ENCODE measurements at places on chromosomes 2 and 18. TPM values are rescaled to one million over a fixed set of nuclear protein-coding genes. Genes with fewer than 3 reads are reported as not detected.

DNA sequence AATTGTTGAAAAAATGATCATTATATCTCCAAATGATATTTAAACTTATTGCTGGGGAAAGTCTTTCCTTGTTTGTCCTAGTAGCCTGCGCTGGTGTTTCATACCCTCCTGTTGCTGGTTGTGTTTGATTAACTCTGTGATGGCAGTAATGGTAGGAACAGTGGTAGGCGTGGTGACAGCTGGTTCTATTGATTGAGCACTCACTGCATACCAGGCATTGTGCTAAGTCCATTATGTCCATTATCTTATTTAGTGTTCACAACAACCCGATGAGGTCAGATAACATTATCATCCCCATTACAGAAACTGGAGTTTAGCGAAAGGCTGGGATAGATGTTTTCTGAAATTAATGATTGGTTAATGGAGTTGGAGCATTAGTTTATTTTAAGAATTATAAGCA lies 77.8 kb upstream of the STON1 start:
- H3K4me1 ChIP-seq: peaks cover 2% of the 10 kb centered on the region
- no peak overlapping the region for H3K4me3 ChIP-seq
- no peak overlapping the region for H3K27ac ChIP-seq
- H3K27me3 ChIP-seq: no peaks in the 10 kb centered on the region
- peaks cover 26% of the 10 kb centered on the region for H3K36me3 ChIP-seq
- DNase-seq: no peak

DNA sequence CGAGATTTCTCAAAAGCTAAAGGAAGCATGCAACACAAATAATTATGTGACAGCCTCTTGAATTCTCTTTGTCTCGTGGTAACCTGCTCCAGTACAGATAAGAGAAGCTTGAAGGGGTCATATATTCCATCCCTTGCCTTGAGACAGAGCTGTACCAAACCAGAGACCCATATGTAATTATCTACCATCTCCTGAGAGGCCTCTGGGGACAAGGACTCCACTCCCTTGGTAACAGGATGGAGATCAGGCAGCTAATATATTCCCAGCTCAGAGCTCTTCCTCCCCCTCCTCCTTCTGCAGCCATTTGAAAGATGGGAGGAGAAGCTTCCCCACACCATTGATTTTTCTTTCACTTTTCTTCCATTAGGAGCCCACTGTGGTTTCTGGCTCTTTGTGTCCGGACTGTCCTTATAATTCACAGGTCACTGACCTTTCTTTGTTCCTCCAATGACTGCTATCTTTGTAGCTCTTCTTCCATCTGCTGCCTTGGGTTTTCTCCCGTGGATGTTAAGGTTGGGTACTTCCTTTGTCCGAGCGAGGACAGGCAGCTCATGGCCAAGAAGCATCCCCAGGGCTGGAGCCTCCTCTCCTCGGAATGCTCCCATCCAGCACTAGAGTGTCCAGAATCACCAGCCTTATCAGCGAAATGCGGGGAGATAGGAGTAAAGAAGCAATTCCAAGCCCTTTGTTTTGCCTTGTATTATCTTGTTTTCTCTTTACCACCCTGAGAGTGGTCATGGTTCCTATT lies 72.6 kb upstream of the STPG4 start:
- no peaks in the 10 kb centered on the region for H3K36me3 ChIP-seq
- H3K27ac ChIP-seq: no peak overlapping the region
- no peaks in the 10 kb centered on the region for H3K27me3 ChIP-seq

- H3K27me3 ChIP-seq: peaks cover 2% of the 10 kb centered on the region
- H3K36me3 ChIP-seq: no peaks in the 10 kb centered on the region
- peaks cover 30% of the 10 kb centered on the region for H3K4me1 ChIP-seq
- no peak for DNase-seq
- no peak overlapping the region for H3K4me3 ChIP-seq
Measured at GRCh38 chr2:128776461-128777195, 458.0 kb upstream of the HS6ST1 start.

- H3K4me1 ChIP-seq: peaks cover 35% of the 10 kb centered on the region
- no peak overlapping the region for H3K4me3 ChIP-seq
- peaks cover 26% of the 10 kb centered on the region for H3K27me3 ChIP-seq
Measured at GRCh38 chr2:241859436-241860183, 916 bp upstream of the PDCD1 start.

The TRIB2 gene
- 36.1 TPM for total RNA-seq

The C2orf66 gene
- 0.04 TPM for total RNA-seq

The STON1 gene
- total RNA-seq: 10.0 TPM
